ENCODE measurements at places on chromosomes 2 and 18. TPM values are rescaled to one million over a fixed set of nuclear protein-coding genes. Genes with fewer than 3 reads are reported as not detected.

CD226 gene
- total RNA-seq: 0.03 TPM

ST8SIA5 gene
- total RNA-seq: 5.5 TPM

DNA sequence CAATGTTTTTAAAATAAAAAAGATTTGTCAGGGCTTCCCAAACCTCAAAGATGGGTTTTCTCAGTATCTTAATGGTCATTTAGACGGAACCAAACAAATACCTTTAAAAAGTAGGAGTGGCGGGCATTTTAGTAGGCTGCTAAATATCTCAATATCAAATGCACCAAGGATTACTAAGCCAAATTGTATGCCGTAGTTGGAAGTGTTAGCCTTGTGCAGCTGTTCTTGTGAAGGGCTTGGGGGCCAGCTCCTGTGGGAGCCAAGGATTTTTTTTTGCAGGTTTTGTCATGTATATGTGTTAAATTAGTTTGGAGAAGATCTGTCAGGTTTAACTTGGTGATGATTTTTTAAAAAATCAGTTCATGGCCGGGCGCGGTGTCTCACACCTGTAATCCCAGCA is 52.1 kb downstream of the ACTR2 start:
- no peak overlapping the region for H3K27ac ChIP-seq
- DNase-seq: no peak
- H3K4me1 ChIP-seq: no peaks in the 10 kb centered on the region

- H3K27ac ChIP-seq: no peak overlapping the region
- DNase-seq: no peak
- H3K4me3 ChIP-seq: no peak overlapping the region
- H3K27me3 ChIP-seq: no peaks in the 10 kb centered on the region
- H3K4me1 ChIP-seq: no peaks in the 10 kb centered on the region
These were observed 61.1 kb downstream of the XRCC5 start for GRCh38 chr2:216170076-216170763.

- H3K27ac ChIP-seq: no peak overlapping the region
- H3K4me3 ChIP-seq: no peak overlapping the region
- no peaks in the 10 kb centered on the region for H3K4me1 ChIP-seq
- no peaks in the 10 kb centered on the region for H3K27me3 ChIP-seq
- no peak for DNase-seq
- H3K36me3 ChIP-seq: no peaks in the 10 kb centered on the region
These were observed 318.8 kb upstream of the NXPH2 start for GRCh38 chr2:139098961-139099360.

RAPGEF4 gene
- 5.5 TPM for total RNA-seq

SULT6B1 gene
- not detected for total RNA-seq

GMCL1 gene
- total RNA-seq: 3.2 TPM

DNA sequence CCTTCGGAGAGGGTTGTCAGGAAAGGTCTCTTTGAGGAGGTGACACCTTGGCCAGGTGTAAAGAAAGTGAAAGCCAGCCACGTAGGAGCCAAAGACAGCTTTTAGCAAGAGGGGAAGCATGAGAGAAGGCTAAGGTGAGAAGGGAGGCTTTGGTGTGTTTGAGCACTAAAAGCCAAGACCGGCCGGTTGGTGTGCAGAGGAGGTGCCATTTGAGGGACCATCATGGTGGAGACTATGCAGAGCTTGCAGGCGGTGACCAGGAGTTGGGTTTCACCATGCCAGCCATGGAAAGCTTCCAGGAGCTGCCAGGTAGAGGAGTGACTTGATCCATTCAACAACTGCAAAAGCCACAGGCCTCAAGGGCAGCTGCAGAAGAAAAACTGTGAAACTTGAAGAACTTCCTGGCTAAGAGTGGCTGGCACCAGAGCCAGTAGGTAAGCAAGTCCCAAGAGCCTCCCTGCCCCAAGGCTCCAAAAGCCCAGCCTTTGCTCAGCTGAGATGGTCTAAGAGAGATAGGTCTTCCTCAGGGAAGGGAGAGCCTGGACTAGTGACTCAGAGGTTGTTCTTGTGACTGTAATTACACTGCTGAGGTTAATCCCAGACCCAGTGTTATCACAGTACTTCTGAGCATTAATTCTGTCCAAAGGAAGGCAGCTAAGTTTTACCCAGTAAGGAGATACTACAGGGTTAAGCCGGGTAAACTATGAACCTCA is 319.0 kb downstream of the BCL11A start:
- no peak overlapping the region for H3K4me3 ChIP-seq
- H3K27ac ChIP-seq: no peak overlapping the region
- H3K4me1 ChIP-seq: no peaks in the 10 kb centered on the region
- H3K27me3 ChIP-seq: no peaks in the 10 kb centered on the region
- no peak for DNase-seq
- no peaks in the 10 kb centered on the region for H3K36me3 ChIP-seq

GRCh38 chr2:40851661-40852060 is 399.8 kb upstream of the SLC8A1 start:
- no peak overlapping the region for H3K4me3 ChIP-seq
- no peaks in the 10 kb centered on the region for H3K27me3 ChIP-seq
- DNase-seq: no peak

MTX2 gene
- 39.7 TPM for total RNA-seq

- H3K36me3 ChIP-seq: no peaks in the 10 kb centered on the region
- H3K27me3 ChIP-seq: no peaks in the 10 kb centered on the region
- H3K4me3 ChIP-seq: no peak overlapping the region
These were observed 6.3 kb upstream of the CTAGE1 start for GRCh38 chr18:22423878-22424564.

GRCh38 chr2:191855382-191855781 is 8.5 kb upstream of the CAVIN2 start:
- no peaks in the 10 kb centered on the region for H3K27me3 ChIP-seq
- H3K4me3 ChIP-seq: no peak overlapping the region
- no peaks in the 10 kb centered on the region for H3K36me3 ChIP-seq

PLEKHM3 gene
- total RNA-seq: 6.1 TPM

DNA sequence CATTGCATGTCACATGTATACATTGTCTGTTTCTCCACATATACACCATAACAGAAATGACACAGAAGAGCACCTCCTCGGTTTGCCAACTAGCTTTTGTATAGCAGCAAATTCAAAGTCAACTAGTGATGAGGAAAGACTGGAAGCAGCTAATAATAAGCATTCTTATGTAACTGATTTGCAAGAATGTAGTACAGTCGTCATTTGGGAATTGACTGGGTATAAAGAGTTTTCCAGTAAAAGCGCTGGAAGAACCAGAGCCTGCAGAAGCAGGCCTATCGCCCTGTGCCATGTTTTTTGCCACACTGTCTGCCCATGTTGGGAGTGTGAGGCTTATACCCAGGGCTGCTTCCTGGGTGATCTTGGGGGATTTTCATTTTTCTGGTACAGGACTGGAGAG is 310.6 kb downstream of the GBX2 start:
- no peak for DNase-seq
- H3K4me1 ChIP-seq: no peaks in the 10 kb centered on the region
- H3K36me3 ChIP-seq: no peaks in the 10 kb centered on the region

GRCh38 chr2:239824046-239824694 is 201.0 kb downstream of the NDUFA10 start:
- H3K27ac ChIP-seq: no peak overlapping the region
- H3K27me3 ChIP-seq: peaks cover 4% of the 10 kb centered on the region
- H3K4me1 ChIP-seq: no peaks in the 10 kb centered on the region
- H3K4me3 ChIP-seq: no peak overlapping the region

EFHD1 gene
- 13.5 TPM for total RNA-seq

DNA sequence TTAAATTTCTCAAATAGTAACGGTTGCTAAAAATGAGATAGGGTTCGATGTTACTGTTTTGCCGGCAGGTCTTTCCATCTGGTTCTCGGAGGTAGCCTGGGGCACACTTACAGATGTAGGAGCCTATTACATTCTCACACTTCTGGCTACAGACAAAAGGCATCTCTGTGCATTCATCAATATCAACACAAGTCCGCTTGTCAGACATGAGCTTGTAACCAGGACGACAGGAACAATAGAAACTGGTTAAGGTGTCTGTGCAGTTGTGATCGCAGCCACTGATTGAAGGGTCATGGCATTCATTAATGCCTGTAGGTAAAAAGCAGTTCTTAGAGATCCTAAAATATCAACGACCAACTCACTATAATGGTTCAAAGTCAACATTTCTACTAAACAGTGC is 116.3 kb downstream of the DHRS9 start:
- no peaks in the 10 kb centered on the region for H3K27me3 ChIP-seq
- H3K27ac ChIP-seq: no peak overlapping the region
- H3K4me1 ChIP-seq: no peaks in the 10 kb centered on the region
- no peak overlapping the region for H3K4me3 ChIP-seq
- H3K36me3 ChIP-seq: no peaks in the 10 kb centered on the region

DNA sequence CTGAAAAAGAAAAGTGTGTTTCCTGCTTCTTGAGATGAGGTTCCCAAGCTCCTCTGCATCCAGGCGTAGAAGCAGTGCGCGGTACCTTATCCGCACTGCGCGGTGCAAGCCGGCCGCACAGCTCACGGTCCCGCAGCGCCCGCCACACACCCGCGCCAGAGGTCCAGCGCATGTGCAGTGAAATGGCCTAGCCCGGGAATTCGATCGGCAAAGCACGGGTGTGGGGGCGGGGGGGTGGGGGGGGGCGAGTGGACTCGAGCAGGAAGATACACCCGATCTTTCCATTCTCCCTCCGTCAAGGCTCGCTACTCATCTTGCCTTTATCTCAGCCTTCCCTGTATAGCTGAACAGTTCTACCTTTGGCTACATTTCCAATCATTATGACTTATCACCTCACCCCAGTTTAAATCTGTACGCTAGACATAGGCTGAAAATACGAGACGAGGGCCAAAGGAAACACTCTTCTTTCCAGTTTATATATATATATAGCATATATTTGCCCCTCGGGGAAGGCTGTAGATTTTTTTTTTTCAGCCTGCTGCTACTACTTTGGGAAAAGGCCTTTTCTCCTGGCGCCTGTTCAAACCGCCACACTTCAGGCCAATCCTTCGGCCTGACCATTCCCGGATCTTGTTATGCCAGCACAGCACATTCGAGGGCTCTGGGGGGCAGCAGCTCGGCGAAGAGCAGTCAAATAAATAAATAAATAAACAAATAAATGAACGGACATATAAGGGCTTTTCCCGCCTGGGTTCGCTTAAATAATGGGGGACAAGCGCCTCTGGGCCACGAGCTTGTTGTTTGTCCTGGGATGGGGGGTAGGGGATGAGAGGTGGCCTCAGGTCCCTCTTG is 10.4 kb downstream of the HOXD8 start:
- H3K27me3 ChIP-seq: peaks cover 19% of the 10 kb centered on the region
- H3K36me3 ChIP-seq: no peaks in the 10 kb centered on the region
- no peak for DNase-seq
- peak overlapping the region; percentile 72 for H3K4me3 ChIP-seq
- peak overlapping the region; percentile 85 for H3K27ac ChIP-seq

DPP4 gene
- total RNA-seq: 2.2 TPM

TMEM178A gene
- not detected for total RNA-seq

DNA sequence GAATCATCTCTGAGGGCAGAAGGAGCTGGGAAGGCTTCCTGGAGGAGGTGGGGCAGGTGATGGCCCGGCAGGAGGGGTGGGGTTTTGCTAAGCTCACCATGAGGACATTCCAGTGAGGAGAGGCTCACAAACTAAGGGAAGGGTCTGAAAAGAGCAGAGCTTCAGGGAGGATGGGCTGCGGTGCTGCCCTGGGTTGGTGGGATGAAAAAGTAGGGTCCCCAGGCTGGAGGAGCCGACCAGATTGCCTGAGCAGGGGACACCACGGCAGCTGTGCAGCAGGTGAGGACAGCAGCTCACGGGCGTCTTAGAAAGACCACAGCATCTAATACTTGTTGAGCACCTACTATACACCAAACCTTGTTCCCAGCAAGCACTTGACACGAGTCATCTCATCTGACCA is 82.2 kb downstream of the DYSF start:
- DNase-seq: no peak
- H3K4me3 ChIP-seq: no peak overlapping the region
- no peaks in the 10 kb centered on the region for H3K27me3 ChIP-seq

POMC gene
- total RNA-seq: 7.3 TPM
